ENCODE measurements at places on chromosomes 7 and 10. TPM values are rescaled to one million over a fixed set of nuclear protein-coding genes. Genes with fewer than 3 reads are reported as not detected.

The NCF1 gene
- not detected for polyA plus RNA-seq

The ATRNL1 gene
- 0.28 TPM for polyA plus RNA-seq

The SEC61A2 gene
- polyA plus RNA-seq: 12.6 TPM

The RGS10 gene
- polyA plus RNA-seq: 103 TPM

The CPEB3 gene
- polyA plus RNA-seq: 0.37 TPM

The ASAH2 gene
- 2.1 TPM for polyA plus RNA-seq

The CDC14C gene
- polyA plus RNA-seq: 0.08 TPM

The LFNG gene
- polyA plus RNA-seq: 1.2 TPM

The PRR15 gene
- 0.43 TPM for polyA plus RNA-seq

The IFRD1 gene
- 30.1 TPM for polyA plus RNA-seq

The RPEL1 gene
- polyA plus RNA-seq: 0.18 TPM

Measured in fibroblast of lung (primary cell).